Left renal pelvis (tissue), 4 donors: ENCODE measurements at places on chromosomes 5 and 9. TPM values are rescaled to one million over a fixed set of nuclear protein-coding genes. Genes with fewer than 3 reads are reported as not detected.

IL7R gene
- polyA plus RNA-seq, result 1.6 TPM

DNA sequence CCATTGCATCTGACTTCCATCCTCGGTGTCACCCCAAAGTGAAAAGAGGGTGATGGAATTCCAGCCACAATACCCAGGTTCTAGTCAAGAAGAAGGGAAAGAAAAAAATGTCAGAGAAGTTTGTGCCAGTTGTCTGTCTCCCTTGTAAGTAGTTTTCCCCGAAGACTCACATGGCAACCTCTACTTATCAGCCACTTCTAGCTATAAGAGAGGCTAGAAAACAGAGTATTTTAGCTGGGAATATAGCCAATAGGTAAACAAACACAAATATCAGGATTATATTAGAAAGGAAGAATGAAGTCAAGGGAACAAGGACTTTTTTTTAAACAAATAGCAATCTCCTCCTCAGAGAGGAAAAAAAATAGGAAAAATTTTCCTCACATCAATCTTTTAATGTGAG is 12.2 kb upstream of the ISL1 start:
- no peak for DNase-seq

PCDHB11 gene
- polyA plus RNA-seq, result 4.9 TPM

DNA sequence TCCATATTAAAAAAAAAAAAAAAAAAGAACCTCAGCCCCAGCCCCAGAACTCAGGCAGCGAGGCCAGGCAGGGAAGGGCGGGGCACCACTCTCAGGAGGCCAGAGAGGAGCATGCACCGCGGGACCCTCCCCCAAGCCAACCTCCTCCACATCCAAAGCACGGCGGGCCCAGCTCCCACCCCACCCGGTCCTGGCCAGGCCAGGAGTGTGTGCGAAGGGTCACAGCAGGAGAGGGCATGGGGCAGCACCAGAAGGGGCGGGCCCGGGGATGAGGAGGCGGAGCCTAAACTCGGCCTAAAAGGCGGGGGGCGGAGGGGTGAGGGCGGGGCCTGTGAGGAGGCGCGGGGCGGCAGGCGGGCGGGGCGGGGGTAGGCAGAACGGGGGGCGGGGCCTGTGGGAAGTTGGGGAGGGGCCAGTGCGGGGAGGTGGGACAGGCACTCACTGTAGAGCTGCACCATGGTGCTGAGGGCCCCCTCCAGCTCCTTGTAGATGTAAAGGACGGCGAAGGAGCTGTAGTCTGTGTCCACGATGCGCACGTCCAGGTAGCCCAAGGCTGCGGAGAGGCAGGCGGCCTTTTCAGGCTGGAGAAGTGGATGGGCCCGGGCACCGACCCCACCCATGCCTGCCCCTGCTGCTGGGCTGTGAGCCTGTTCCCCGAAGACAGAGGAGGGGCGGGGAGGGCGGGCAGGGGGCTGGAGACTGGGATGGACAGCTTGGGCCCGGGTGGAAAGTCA is 1.2 kb downstream of the LCN15 start:
- DNase-seq, result no peak

DNA sequence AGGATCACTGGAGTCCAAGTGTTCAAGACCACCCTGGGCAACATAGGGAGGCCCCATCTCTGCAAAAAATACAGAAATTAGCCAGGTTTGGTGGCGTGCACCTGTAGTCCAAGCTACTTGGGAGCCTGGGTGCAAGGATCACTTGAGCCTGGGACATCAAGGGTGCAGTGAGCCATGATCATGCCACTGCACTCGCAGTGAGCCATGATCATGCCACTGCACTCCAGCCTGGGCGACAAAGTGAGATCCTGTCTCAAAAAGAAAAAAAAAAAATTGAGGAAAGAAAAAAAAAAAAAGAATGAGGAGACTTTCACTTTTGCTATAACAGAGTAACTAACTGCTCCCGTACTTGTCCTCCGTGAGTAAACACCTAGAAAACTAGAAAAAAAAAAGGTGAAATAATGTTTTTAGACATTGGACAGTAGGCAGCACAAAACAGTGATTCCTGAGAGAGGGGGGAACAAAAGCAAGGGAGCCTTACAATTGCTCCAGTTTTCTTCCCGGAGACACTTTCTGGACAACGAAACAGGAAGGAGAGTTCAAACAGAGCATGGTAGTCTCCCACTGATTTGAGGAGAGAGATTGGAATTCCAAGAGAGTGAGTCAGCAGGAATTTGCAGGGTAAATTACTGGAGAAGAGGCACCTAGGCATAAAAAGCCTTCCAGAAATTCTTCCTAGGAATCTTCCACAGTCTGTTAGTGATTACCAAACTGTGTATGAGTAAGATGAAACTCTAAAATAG is 6.9 kb upstream of the ZBTB5 start:
- no peak for DNase-seq

ANKRD31 gene
- 0.47 TPM for polyA plus RNA-seq

DNA sequence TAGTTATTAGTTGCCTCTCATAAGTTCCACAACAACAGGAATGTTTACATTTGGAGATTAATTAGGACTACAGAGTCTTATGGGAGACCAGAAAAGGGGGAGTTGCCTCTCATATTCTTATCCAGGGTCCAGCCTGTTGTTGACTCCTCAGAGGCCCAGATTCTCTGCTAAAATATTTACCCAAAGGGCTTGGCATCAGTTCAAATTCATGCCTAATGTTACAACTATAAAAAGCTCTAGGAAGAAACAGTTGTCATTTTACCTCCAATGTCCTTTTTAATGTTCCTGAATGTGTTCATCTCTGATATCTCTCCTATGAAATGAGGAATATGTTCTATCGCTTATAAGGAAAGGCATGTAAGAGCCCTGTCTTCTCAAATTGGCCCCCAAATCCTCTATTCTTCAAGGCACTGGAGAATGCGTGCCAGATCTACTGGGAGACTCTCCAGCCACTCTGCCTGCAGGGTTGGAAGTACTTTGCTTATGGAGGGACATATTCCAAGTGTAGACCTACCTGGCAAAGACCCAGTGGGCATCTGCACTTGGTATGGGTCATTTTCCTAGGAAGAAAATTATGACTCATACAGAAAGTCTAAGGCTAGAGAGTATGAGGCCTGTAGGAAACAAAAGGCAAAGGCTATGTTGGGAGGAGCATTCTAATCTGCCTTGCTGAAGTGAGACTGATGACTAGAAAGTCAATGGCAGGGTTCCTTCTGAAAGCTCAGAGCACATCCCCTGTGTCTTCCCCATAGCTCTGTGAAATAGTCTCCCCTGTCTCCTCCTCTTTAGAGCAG is 192.6 kb downstream of the ESM1 start:
- DNase-seq, result no peak

DNA sequence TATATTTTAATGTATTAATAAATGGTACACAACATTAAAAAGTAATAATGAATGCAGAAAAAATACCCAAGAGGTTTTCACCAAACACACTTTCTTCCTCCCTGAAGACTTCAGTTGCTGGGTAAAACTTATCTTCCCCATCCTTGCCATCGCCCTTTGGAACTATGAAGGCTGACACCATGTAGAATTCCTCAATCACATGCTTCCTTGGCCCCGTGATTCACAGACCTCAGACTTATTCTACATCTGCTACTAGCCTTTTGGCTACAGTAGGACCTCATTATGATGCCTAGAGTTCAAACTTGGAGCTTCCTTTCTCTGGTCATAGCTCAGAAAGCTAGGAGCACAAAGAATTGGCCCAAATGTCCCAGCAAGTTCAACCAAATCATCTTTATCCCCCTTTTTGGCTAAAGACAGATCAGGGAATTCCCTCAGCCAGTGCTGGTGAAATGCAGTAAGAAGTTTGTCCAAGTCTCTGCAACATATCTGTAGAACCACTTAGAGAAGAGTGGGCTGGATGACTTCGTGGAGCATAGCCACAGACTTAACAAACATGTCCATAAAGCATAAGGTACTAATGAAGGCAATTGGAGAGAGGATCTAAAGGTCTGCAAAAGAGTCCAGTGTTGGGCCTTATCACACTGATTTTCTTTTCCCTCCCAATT is 253.5 kb downstream of the SEC61B start:
- no peak for DNase-seq

- no peak for DNase-seq
Measured at GRCh38 chr5:1064383-1065142, 47.3 kb downstream of the SLC12A7 start.

NACC2 gene
- 7.2 TPM for polyA plus RNA-seq

DNA sequence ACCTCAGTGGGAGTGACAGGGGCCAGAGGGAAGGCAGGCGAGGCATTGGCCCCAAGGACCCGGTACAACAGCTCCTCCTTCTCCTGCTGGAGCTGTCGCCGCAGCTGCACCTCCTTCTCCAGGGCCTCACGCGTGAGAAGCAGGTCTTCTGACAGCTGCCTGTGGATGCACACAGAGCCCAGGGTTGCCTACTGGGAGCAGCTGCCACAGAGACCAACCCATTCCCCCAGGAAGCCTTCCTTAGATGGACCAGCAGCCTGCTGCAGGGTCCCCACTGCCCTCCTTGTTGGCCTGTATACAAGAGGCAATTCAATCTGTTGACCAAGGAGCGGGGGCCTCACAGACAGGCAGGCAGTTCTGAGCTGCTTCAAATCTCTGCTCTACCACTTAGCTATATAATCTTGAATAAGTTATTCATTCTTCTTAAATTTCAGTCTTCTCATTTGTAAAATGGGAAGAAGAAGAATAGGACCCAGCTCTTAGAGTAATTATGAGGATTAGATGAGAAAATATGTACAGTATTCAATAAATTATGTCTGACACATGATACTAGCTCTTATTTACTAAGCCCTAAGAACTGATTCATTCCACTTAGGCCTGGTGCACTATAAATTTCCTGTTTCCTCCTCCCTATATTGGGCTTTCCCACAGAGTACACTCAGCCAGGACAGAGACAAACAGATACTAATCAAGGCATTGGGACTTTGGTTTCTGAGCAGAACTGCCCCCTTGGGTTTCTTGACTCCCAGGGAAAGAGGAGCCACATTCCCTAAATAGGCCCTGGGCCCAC is 26.1 kb upstream of the ANXA6 start:
- DNase-seq, result no peak

ANKRD34B gene
- polyA plus RNA-seq, result not detected

DNA sequence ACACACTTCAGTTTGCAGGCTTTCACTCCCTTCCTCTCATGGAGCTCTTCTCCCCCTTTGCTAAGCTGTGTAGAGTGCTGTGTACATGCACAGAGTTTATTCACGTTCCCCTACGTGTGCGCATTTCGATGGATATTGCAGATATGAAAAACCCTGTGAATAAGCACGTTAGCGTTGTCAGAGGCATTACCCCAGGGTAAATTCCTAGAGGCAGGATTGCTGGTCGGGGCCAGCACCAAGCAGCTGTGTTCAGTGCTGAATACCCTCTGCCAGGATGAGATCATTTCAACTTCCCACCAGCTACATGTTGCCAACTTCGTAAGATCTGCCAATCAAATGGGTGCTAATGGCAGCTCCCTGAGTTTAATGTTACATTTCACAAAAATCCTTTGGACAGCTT is 172.3 kb upstream of the PPP1R26 start:
- no peak for DNase-seq

RGMB gene
- polyA plus RNA-seq, result 15.0 TPM

TEX48 gene
- not detected for polyA plus RNA-seq

SLC25A2 gene
- polyA plus RNA-seq, result not detected

GRCh38 chr9:97186493-97186892 is 121.0 kb upstream of the CCDC180 start:
- no peak for DNase-seq

GRCh38 chr5:178468196-178468685 is 122.0 kb downstream of the COL23A1 start:
- no peak for DNase-seq

CNTFR gene
- 48.6 TPM for polyA plus RNA-seq

GRIA1 gene
- polyA plus RNA-seq, result 6.7 TPM

GRCh38 chr5:78594610-78595457 is 53.7 kb downstream of the LHFPL2 start:
- peak; percentile 65 for DNase-seq

DNA sequence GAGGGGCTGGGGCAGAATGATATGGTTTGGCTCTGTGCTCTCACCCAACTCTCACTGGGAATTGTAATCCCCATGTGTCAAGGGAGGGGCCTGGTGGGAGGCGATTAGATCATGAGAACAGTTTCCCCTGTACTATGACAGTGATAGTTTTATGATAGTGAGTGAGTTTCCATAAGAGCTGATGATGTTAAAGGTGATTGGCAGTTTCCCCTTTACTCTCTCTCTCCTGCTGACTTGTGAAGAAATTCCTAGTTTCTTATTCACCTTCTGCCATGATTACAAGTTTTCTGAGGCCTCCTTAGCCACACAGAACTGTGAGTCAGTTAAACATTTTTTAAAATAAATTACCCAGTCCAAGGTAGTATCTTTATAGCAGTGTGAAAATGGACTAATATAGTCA is 120.4 kb upstream of the CDH9 start:
- DNase-seq, result no peak

- DNase-seq, result no peak
Measured at GRCh38 chr9:92726348-92726747, 38.3 kb downstream of the BICD2 start.

ZFR gene
- 125 TPM for polyA plus RNA-seq

DNA sequence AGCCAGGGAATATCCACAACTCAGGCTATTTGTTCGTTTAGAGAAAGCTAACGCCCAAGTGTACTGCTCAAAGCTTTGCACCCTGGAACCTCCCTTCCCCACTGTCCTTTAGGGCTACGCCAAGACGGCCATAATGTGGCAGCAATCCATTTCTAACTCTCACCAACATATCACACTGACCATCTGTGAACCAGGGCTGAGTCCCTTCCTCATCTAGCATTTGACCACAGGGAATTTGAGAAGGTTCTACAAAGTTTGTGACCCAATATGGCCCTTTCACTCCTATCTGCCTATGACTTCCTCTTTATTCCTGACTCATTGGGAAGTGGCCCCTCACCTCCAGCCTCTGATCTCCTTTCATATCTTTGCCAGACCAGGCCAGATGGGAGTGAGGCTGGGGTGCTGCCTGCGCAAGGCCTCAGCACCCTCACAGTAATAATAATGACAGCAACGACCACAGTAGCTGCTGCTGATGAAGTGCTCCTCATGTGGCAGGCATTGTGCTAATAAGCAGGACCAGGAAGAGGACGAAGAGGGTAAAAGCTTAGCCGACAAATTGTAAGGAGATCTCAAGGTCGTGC is 9.3 kb upstream of the ARAP3 start:
- DNase-seq, result no peak

SOWAHA gene
- 5.1 TPM for polyA plus RNA-seq

GRCh38 chr5:176870110-176870591 is 29.0 kb downstream of the HK3 start:
- no peak for DNase-seq

DNA sequence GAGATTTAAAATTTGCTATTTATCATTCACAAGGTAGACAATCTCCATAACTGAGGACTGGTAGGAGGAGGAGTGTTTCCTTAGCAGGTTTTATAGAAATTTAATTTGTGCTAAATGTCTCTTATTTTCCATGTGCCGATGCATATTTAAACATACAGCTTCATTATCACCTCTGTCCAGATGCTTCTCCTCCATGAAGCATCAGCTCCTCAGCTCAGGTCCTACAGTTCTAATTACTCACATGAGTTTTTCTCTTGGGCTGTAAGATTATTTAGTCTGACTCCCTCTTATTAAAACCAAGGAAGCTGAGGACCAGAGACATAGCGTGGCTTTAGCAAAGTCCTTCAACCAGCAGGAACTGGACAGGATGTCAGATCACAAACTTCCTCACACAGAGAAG is 300.2 kb upstream of the PANK3 start:
- DNase-seq, result no peak

GRCh38 chr9:86660146-86660943 is 287.0 kb downstream of the GAS1 start:
- no peak for DNase-seq

- no peak for DNase-seq
Measured at GRCh38 chr5:57386958-57387357, 95.7 kb downstream of the ACTBL2 start.

LHX3 gene
- not detected for polyA plus RNA-seq
